COLO829 (cell line): ENCODE measurements at places on chromosomes 12 and 14.

DNA sequence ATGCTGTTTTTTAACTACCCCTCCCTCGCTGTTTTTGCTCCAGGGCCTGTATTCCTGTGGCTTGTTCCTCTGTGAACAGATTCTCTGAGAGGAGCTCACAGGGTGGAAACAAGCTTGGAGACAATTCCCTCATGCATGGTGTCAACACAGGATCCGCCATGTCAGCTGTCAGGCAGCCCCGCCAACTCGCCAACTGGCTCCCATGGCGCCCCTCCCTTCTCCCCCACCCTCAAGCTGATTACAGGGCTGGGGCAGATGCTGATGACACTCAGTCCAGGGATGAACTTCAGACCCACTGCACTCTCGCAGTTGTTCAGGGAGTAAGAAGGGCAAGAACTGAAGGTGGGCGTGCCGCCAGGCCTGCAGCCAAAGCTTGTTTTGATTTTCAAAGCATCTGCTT is 229.9 kb downstream of the NTF3 start:
- DNase-seq: no peak

DNA sequence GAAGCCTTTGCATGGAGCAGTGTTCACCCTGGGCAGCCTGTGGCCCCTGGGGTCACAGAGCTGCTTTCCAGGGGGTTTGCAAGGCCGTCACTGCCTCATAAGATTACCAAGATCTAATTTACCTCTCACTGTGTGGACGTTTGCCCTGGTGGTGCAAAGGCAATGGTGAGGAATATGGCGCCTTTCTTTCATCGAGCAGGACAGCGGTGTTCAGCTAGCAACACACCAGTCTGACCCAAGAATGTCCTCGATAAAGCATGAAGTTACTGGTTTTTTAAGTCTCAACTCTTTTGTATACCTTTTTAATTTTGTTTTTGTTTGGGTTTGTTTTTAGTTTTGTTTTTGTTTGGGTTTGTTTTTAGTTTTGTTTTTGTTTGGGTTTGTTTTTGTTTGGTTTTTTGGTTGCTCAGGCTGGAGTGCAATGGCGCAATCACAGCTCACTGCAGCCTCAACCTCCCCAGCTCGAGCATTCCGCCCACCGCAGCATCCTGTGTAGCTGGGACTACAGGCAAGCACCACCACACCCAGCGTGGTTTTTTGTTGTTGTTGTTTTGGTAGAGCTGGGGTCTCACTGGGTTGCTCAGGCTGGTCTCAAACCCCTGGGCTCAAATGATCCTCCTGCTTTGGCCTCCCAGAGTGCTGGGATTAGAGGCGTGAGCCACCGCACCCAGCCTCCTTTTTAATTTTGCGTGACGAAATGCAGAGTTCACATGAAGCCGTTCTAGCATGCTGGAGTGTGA is 57.9 kb downstream of the PPP2R5C start:
- no peak for DNase-seq

DNA sequence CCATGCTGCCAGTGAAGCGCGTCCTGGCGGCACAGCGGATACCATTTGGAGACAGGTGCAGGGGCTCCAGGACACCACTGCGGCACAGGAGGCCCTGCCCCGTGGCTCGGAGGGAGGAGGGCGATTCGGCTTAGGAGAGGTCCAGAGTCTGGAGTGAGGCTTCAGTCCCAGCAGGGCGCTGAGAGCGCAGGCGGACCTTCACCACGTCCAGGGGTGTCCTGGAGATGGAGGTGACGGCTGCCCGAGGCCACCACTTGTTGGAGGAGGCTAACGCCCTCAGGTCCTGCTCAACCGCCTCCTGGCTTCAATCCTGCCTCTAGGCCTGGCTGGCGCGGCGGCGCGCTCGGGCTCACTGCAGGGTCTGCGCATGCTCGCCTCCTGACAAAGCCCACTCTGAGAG is 45.7 kb downstream of the EIF2S3B start:
- no peak for DNase-seq

DNA sequence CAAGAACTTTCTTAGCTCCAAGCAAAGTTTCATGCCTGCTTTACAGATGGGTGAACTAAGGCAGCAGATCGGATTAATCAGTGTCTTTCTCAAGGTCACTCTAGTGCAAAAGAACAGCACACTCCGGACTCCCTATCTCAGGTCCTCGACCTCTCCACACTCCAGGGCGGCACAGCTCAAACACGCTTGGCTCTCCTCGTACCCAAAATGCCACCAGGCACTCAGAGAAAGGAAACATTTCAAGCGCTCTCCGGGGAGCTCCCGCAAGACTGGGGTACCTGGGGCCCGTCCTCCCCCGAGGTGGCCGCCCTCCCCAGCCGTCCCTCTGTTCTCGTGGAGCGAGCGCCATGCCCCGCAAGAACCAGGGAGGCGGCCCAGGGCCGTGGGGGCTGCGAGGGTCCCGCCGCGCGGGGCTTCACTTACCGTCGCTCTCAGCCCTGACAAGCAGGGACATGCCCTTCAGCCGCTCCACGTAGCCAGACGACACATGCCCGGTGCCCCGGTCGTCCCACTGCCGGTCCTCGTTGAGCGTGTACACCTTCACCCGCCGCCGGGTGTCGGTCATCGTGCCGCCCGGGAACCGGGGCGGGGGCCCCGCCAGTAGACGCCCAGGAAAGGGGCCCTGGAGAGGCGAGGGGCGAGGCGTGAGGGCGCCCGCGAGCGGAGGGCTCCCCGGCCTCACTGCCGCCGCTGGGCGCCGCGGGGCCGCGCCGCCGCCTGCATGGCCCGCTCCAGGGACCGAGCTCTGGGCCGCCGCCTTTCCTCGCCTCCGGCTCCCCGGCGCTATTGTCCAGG is 830 bp downstream of the PPP4R3A start:
- no peak for DNase-seq

DNA sequence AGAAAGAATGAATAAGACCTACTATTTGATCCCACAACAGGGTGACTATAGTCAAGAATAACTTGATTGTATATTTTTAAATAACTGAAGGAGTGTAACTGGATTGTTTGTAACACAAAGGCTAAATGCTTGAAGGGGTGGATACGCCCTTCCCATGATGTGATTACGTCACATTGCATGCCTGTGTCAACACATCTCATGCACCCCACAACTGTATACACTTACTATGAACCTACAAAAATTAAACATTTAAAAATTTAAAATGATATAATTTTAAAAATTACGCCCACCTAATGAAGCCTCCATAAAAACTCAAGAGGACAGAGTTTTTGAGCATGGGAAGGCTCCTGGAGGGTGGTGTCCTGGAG is 94.5 kb downstream of the SCARB1 start:
- no peak for DNase-seq

GRCh38 chr12:28248555-28249145 is 58.4 kb downstream of the CCDC91 start:
- DNase-seq: no peak

DNA sequence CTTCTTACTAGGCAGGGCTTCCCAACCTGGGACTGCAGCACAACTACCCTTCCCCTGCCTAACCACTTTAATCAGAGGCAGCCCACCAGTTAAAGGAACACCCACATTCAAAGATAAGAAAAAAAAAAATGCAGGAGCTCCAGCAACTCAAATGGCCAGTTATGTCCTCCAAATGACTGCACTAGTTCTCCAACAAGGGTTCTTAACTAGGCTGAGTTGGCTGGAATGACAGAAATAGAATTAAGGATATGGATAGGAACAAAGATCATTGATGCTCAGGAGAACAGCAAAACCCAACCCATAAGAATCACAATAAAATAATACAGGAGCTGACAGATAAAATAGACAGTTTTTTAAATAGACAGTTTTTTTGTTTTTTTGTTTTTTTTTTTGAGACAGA is 154.2 kb downstream of the PLCZ1 start:
- no peak for DNase-seq

DNA sequence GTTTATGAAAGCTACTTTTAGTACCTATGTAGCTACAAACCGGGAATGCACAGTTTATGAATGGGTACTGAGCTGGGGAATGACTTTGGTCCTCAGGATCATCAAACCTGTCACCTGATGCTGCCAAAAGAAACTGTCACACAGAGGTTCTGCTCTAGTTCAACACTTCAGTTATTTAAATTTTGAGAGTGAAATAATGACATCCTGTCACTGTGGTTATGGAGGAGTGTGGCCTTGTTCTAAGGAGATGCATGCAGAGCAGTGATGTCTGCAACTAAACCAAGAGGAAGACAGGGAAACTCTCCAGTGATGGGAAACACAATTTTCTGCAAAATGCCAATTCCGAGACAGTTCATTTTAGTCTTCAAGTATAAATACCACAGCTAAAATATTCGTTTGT is 4.8 kb upstream of the AEBP2 start:
- no peak for DNase-seq

- DNase-seq: no peak
These were observed 8.4 kb upstream of the APOLD1 start for GRCh38 chr12:12777092-12777491.
